Left renal cortex interstitium (tissue), 4 donors: ENCODE measurements at places on chromosomes 2 and 18.

- no peak for DNase-seq
Observed at GRCh38 chr18:7233134-7233810, 2.4 kb downstream of the LRRC30 start.

DNA sequence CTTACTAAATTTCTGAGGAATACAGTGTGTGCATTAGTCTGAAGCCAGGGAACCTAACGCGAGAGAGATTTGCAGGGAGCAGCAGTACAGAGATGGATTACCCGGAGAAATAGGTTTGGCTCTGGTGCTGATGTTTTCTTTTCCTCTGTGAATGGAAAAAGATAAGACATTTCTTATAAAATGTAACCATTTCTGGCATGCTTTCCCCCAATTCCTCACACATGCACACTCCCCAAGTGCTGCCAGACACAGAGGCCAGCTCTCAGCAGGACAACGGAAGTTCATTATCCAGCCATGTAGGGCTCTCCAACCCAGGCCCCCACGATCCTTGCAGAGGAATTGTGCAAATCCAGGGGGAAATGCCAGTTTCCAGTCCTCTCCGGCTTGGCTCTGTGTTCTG lies 224.5 kb upstream of the MGAT5 start:
- DNase-seq, result no peak

DNA sequence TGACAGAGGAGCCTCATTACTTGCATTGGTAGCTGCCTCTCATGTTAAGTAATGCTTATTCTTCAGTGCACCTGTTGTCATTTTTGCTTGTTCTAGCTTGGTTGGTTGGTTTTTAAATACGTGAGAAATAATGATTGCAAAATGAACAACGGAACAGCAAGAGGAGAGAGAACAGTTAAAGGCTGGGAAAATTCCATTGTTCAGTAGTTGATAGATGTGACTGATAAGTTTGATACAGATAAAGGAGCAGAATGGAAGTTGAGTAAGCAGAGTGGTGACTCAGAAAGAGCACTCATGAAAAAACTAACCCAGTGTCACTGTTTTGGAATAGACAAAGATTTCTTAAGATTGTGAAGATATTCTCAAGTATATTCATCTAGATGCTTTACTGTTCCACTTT lies 50.5 kb downstream of the MTA3 start:
- no peak for DNase-seq

DNA sequence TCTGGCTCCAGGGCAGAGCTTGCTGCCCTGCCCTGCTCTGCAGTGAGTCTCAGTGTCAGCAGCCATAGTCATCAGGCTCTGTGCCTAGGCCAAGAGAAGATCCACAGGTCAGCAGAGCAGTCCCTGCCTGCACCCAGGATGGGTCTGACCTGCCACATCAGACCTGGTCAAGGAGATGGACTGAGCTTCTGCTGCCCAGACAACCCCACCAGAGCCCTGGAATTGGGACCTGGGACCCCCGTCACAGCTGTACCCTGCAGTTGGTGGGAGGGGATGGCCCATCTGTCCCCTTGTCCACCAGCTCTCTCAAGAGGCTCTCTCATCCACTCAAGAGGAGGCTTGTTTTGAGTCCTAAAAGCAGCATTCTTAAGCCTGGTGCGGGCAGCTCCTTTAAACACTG lies 142.6 kb downstream of the TFCP2L1 start:
- no peak for DNase-seq

DNA sequence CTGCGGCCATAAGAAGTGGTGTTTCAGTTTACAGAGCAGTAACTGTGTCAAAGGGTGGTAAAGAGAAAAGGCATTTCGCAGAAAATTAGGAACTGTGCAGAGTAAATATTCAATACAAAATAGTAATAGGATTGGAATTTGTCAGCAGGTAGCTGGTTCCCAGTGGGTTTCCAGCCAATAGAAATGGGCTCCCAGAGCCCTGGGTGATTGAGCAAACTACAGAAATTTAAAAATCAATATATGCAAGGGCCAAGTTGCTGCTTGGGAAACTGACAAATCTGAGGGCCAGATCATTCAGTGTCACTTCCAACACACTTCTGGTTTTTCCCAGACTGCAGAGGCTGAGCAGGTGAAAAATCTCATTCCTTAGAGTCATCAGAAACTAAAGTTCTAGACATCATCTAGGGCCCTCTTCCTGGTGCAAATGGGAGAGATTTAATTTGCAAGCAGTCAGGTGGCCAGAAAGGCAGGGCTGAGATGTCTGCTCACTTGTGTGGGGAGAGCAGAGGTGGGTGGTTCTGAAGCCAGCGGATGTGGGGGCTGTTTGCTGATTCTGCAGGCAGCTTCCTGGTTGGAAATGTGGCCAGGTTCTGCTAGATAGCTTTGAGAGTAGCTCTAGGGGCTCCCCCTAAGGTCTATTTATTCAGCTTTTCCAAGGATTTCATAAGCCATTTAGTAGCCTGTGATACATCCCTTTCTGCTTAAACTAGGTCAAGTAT lies 182.4 kb downstream of the NCK2 start:
- no peak for DNase-seq

DNA sequence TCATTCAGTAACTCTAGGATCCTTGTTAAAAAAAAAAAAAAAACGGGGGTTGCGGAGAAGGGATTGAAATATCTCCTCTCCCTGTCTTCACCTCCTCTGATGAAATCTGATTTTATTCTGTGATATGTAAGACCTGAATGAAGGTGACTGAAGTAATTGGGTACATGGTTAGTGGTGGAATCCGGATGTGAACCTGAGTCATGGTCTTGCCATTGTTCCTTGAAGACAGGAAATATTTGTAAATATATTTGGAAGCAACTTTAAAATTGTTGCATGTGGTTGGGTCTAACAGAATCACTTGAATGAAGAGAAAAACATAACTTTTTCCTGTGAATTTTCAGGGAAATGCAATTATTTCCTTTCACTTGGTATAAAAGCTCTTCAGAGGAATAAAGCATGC lies 3.0 kb upstream of the IL1A start:
- DNase-seq, result no peak

DNA sequence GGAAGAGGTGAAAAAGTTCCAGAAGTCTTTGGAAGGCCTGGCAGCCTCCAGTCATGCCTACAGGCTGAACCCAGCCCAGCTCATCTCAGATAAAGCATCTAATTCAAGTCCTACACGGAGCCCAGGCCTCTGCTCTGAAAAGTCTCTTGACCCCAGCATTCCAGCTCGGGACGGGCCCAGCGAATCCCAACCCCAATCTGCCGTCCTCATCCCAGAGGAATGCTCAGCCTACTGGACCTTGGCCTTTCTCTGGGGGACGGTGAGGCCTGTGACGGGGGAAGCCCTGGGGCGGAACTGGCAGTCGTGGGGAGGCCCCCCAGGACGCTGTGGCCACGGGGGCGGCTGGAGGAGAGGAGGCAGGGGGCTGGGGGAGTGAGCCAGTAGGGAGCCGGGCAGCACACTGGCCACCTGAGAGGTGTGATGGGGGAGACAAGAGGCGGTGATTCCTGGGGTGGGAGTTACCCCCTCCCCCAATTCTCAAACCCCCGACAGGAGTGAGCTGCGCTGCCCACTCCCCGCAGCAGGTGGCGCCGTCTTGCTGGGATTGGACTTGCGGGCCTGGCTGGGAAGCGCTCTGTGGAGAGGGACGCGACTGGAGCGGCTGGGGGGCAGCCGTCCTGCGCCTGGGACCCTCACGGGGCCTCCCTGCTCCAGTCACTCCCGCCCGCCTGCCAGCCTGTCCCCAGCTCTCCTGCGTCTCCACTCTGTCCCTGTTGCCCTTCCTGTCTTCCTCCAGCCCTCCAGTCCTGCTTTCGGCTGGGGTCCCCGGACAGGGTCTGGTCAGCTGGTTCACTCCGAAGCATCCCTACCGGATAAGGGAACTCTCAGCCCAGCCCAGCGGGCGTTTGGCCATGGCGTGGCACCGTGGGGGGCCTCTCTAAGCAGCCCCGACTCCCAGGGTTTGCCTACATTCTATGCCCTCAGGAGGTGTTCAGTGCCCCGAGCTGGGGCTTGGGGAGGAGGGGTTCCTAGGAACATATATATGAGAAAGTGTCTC lies 182.6 kb upstream of the HAAO start:
- peak; percentile 69 for DNase-seq

- DNase-seq, result no peak
Observed at GRCh38 chr2:101290711-101291110, 17.8 kb downstream of the RNF149 start.

DNA sequence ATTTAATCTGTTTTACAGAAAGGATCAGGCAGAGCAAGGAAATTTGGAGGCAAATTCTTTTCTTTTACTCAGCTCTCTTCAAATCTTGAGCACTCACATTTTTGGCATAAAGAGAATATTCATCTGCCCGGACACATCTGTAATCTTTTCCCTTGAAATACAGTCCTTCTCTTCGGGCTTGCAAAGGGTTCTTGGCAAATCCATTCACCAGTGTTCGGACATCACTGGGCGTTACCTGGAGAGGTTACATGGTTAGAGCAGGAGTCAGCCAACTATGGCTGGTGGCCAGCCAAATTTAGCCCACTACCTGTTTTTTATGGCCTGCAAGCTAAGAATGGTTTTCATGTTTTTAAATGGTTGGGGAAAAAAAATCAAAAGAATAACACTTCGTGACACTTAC lies 2.1 kb downstream of the PFN4 start:
- no peak for DNase-seq

- DNase-seq, result no peak
Observed at GRCh38 chr2:31420936-31421335, 6.4 kb upstream of the XDH start.

DNA sequence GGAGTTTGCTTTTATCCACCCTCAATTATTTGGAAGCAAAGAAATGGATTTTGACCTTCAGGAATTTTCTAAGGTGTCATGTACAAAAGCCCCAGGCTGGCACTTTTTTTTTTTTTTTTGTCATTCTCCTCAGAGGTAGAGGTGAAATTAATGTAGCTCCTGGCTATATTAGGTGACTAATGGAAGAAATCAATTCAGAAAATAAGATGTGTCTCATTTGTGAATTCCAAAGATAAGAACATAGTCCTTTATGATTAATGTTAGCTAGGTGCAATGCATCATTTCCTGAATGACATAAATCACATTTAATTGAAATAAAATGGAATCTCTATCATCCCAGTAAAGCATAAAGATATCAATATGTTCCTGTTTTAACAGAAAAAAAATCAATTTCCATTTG lies 477.6 kb downstream of the FBXO15 start:
- DNase-seq, result no peak

GRCh38 chr18:13265911-13266217 lies 47.3 kb downstream of the LDLRAD4 start:
- no peak for DNase-seq

GRCh38 chr2:235934059-235934773 lies 234.0 kb downstream of the GBX2 start:
- no peak for DNase-seq

GRCh38 chr2:240197462-240198139 lies 57.1 kb upstream of the OTOS start:
- no peak for DNase-seq

- no peak for DNase-seq
Observed at GRCh38 chr2:43493954-43494353, 101.9 kb downstream of the THADA start.

DNA sequence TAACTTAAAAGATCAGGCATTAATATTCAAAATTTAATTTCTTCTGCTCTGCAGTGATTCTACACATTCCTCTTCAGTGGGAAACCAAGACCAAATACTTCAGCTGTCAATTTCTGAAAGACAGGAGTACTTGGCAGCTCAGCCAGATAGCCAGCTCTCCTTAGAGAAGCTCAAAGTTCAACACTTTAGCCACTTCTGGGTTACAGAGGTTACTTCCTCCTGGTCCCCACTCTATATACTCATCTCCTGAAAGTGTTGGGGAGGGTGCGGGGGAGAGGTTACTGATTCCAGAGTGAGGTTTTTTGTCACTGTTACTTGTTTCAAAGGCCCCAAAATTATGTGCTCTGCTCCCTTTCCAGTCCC lies 4.1 kb downstream of the CYTIP start:
- DNase-seq, result no peak

- DNase-seq, result no peak
Observed at GRCh38 chr2:215454519-215455246, 18.8 kb upstream of the FN1 start.

- DNase-seq, result peak; percentile 65
Observed at GRCh38 chr18:63936156-63936931, 12.8 kb upstream of the HMSD start.

- DNase-seq, result no peak
Observed at GRCh38 chr2:202408546-202409140, 32.5 kb downstream of the BMPR2 start.

DNA sequence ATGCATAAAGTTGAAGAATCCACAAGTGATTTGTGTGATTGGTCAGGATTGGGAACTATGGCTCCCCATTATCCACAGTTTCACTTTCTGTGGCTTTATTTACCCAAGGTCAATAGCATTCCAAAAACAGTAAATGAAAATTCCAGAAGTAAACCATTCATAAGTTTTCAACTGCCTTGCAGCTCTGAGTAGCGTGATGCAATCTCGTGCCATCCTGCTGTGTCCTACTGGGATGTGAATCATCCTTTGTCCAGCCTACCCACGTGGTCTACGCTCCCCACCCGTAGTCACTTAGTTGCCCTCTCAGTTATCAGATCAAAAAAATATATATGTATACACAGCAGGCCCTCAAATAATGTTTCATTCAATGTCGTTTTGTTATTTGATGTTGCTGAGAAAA lies 89.0 kb upstream of the DLGAP1 start:
- DNase-seq, result no peak

- DNase-seq, result no peak
Observed at GRCh38 chr2:23429036-23429435, 44.1 kb downstream of the KLHL29 start.

DNA sequence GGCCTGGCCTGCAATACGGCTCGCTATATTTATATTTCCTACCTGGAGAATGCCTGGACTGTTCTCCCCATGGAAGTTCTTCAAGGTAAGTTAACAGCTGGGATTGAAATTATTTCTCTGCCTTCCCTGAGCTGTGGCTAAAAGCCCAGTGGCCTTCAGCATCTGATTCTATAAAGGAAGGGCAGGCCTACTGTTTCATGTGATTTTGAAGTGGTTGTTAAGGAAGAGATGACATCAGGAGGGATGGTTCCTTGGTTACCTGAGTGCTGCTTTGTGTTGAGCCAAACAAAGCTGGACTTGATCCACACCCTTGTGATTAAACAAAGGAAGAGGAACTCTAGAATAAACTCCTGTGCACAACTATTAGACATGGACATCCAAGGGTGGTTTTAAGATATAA lies 61.6 kb downstream of the MFSD6 start:
- no peak for DNase-seq

DNA sequence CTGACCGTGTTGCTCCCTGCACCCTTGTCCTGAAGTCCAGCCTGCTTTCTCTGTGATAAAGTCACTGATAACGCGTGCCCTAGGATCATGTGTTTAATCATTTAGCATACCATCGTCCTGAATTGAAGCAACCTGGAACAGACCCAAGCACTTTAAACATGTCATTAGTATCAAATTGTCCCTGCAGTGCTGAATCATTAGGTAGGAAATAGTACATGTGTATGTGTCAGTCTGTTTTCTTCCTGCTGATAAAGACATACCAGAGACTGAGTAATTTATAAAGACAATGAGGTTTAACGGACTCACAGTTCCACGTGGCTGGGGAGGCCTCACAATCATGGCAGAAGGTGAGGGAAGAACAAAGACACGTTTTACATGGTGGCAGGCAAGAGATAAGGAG lies 2.8 kb downstream of the ASB18 start:
- DNase-seq, result no peak
